Glomerular endothelial cell (primary cell): ENCODE measurements at places on chromosomes 2 and 18. TPM values are rescaled to one million over a fixed set of nuclear protein-coding genes. Genes with fewer than 3 reads are reported as not detected.

Gene SPR
- total RNA-seq = 31.6 and 44.1 TPM in 2 replicates

Gene CRYGD
- not detected in 2 replicates for total RNA-seq

Gene SERPINB11
- total RNA-seq = not detected in 2 replicates

Gene COQ10B
- 30.9 and 35.1 TPM in 2 replicates for total RNA-seq

Gene ICOS
- total RNA-seq = not detected in 2 replicates

DNA sequence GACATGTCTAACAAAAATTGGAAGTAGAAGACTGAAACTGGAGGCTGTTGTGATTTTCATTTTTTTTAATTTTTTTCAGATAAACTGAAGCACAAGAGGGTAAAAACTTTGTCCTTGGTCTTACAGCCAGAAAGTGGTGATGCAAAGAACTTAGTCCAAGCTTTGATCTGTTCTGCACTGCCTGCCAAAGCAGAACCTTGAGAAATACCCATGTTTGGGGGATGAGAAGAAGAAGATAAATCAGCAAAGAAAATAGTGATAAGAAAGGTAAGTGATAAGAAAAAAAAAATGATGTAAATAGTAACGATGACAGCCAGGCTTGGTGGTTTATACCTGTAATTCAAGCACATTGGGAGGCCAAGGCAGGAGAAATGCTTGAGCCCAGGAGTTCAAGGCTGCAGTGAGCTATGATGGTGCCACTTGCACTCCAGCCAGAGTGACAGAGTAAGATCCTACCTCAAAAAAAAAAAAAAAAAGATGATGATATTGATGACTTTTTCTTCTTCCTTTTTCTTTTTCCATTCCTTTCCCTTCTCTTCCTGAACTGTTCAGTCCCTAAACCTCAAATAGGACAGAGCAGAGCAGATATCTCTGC lies 14.6 kb upstream of the NOSTRIN start:
- no peak for DNase-seq

DNA sequence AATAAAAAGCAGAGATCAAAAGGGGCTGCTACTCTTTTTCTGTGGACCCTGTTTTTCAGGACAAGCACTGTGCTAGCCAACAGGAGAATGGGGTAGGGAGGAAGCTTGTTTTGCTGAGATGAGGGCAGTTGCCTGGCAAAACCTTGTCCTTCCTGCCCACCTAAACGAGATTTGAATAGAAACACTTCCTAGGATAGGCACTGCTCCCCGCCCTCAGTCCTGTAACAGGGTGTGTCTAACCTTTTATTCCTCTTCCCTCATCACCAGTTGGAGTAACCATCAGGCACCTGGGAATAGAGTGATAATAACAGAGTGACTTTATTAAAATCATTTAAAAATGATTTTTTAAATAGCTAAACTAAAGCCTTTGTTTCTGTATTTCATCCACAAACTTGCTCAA lies 368.8 kb downstream of the LNPK start:
- DNase-seq = no peak

DNA sequence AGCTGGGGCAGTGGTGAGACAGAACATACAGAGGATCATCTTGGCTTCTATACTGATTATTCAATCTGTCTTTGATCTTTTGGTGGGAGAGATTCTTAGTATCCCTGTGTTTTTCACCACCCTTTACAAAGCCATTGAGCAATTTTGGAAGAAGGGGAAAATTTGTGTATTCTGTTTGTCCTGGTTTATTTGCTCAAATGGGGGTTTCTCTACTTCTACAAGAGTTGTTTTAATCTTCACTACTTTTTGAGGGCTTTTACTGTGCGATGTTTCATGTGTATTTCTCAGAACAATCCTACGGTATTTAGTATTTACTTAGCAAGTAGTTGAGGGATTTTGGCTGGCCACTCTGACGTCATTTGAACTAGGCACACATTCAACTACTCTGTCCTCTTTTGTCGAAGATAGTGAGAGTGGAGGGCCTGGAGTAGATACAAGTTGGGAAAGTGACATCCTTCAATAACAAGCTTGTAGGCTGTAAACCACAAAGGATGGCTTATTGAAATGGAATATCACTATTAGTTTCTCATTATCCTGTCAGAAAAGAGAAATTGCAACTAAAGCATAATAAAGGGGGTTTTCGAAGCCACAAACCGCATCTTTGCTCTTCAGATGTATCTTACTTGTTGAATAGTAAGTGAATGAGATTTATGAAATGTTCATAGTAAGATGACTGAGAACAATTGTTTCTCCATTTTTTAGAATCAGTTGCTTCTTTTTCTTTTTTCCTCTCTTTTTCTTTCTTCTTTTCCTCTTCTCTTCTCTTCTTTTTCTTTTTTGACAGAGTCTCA lies 24.8 kb downstream of the FMNL2 start:
- no peak for DNase-seq

DNA sequence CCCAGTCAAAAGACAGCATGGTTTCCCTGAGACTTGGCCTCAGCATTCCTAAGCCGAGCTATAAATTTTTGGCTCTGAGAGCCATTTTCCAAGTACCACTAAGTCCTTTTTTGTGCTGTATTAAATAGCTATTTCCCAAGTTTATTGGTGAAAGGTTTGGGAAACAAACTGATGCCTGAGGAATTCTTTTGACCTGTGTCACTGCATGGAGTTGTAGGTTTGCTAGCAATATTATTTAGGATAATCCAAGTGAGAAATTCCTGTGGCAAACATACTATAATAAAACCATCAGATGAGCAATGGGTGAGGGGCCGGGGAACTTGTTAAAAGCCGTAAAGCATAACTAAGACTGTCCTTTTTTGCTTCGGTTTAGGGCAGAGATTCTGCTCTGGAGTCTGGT lies 28.4 kb downstream of the ARHGAP28 start:
- no peak for DNase-seq

DNA sequence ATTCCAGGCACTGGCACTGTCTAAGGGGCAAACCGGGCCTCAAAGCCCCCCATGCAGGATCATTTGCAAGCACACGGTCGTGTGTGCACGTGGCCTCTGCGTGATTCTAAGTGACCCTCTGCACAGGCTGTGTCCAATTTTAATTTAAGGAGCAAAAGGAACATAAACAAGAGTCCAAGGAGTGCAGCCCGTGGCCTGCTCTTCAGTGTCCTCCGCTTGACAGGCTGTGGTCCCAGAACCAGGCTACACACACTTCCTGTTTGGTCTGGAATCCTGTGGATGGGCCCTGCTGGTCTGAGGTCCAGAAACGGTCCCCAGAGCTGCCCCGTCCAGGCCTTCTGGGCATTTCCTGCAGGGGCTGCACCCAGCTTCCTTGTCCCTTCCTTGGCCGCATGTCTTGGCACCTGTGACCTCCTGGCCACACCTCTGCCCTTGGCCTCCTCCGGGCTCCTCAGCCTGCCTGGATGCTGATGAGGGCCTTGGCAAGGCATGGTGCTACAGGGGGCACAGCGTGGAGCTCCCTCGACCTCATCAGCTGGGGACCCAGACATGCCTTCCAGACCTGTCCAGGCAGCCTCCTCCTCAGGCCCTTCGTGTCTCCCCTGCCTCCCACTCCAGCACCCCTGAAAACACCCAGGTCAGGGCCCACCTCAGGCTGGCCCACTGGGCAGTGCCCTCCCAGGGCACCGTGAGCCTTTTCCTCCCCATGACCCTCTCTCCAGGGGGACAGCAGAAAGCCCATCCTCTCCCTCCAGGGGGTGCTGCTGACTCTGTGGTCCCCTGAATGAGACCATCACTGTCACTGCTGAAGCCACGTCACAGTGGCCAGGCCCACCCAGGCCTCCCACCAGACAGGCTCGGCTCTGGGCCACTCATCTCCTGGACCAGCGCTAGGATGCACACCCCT lies 136.4 kb upstream of the GPC1 start:
- DNase-seq = no peak

DNA sequence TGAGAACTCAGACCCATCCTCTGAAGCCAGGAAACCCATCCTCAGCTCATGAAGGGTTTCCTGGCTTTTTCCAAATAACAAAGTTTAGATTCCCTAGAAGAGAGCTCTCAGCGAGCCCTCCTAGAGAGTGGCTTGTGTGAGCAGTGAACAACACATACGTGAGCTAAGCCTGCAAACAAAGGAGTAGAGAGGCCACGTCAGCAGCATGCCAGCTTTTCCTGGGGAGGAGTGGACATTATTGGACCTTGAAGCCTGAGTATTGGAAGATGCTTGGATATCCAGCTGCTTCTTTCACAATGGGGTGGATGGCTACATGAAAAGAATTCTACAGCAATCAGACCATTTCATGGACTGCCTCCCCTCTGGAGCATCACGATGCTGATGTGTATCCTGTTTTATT lies 21.1 kb downstream of the KIF5C start:
- no peak for DNase-seq

DNA sequence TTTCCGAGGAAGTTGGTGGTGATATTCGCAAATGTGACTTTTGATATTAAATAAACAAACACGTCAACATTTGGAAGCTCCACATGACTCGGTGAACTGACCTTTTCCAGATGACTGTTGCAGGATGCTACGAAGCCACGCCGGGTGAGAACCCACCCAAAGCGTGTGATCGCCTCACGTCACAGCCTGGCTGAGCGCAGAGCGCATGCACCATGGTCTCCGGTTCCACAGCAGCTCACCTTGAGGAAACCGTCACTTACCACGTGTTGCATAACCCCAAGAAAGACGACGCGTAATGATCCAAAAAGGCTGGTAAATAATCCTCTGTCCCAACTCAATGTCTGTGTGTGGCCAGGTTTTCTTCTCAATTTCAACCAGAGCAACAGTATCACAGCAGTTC lies 64.5 kb upstream of the CTDP1 start:
- DNase-seq = no peak

DNA sequence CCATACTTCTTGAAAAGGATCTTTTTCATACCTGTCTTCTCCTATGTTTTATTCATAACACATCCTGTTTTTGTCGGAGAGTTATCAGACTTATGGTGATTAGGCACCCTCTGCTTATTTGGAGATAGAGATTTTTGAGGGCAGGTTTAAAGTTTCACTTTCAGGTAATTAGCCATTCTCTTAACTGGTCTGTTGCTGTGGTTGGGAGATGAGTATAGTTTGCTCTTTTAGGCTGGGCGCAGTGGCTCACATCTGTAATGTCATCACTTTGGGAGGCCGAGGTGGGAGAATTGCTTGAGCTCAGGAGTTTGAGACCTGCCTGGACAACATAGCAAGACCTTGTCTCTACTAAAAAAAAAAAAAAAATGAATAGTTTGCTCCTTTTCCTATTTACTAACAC lies 25.3 kb downstream of the SFTPB start:
- no peak for DNase-seq

DNA sequence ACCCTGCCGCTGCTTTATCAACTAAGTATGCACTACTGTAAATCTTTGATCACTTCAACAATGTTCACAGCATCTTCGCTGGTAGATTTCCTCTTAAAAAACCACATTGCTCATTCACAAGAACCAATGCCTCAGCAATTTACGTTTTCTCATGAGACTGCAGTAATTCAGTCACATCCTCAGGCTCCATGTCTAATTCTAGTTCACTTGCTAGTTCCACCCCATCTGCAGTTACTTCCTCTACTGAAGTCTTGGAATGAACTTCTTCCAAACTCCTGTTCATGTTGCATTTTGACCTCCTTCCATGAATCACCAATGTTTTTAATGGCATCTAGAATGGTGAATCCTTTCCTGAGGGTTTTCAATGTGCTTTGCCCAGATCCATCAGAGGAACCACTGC lies 35.8 kb downstream of the PRELID3A start:
- DNase-seq = no peak

- DNase-seq = no peak
These were observed 42.0 kb downstream of the ANO7 start for GRCh38 chr2:241230435-241230834.

DNA sequence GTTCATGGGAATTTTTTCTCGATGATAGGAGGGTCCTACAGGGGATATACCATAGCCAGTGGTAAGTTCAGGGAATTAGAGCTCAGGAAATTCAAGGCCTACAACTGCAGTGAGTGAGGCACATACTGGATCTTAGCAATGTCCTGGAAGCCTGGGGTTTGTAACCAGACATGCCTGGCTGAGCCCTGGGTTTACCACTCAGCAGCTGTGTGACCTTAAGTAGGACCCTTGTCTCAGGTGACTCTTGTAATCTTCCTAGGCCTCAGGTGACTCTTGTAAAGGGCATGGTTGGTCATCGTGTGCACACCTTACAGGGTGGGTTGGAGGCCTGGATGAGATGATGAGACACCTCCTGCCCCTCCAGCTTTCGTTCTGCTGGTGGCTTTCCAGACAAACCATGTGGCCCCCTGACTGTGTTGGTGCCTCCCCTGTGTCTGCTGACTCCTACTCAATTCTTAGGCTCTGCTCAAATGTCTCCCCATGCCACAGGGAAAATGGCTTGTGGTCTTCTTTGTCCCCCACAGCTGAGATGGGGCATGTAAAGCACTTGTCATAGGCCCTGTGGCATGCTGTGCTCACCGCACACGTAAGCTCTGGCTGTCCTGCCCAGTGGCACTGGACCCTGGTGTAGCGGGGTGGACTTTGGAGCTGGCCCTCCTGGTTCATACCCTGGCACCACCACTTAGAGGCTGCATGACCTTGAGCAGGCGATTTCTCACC lies 94.1 kb downstream of the FHOD3 start:
- no peak for DNase-seq
